ENCODE measurements at places on chromosomes 7 and 10.

GRCh38 chr7:122858320-122858719, 27.9 kb downstream of the CADPS2 start:
- peak; percentile 9 for DNase-seq

- no peak for DNase-seq
These were observed 95.3 kb downstream of the SEC61G start for GRCh38 chr7:54663603-54664234.

DNA sequence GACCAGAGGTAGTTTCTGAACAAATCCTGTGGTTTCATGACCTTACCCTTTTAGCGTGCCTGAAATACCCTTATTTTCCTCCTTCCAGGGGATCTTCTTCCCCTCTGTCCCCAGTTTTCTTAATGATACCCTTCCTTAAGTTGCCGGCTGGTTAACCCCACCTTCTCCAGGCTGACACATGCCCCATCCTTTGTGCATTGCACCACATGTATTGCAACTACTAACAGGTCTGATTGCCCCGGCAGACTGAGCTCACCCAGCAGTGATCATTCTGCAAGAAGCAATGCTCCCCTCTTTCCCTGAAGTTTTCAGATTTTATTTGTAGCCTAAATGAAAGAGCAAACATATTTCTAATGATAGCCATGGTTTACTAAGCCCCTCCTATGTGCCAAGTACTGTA, 108.2 kb downstream of the HIP1 start:
- no peak for DNase-seq

- no peak for DNase-seq
These were observed 30.8 kb upstream of the SAR1A start for GRCh38 chr10:70201105-70201504.

DNA sequence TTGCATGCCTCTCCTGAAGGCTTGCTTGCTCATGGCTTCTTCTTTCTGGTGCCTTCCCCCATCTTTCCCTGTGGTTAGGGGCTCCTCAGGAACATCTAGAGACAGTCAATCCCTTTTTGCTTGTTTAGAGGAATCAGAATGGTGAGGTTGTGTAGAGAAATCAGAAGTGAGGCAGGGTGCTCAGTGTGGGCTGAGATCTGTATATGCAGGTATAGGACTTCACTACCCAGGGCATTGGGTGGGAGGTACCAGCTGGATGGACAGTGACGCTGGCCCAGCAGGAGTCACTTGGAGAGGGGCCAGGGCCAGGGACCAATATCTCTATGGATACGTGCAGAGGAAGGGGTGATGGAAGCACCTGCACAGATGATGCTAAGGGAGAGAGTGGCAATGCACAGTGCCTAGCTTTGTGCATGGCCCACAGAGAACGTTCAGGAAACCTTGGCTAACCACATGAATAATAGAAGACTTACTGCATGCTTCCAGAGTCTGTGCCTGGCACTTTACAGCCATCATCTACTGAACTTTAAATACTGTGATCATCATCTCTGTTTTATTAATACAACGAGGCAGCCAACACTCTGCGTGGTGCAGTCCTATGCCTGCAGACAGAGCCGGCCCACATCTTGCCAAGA, 255.2 kb downstream of the ABCA13 start:
- no peak for DNase-seq

- DNase-seq, result no peak
These were observed 46.7 kb downstream of the PARD3 start for GRCh38 chr10:34768261-34768971.

DNA sequence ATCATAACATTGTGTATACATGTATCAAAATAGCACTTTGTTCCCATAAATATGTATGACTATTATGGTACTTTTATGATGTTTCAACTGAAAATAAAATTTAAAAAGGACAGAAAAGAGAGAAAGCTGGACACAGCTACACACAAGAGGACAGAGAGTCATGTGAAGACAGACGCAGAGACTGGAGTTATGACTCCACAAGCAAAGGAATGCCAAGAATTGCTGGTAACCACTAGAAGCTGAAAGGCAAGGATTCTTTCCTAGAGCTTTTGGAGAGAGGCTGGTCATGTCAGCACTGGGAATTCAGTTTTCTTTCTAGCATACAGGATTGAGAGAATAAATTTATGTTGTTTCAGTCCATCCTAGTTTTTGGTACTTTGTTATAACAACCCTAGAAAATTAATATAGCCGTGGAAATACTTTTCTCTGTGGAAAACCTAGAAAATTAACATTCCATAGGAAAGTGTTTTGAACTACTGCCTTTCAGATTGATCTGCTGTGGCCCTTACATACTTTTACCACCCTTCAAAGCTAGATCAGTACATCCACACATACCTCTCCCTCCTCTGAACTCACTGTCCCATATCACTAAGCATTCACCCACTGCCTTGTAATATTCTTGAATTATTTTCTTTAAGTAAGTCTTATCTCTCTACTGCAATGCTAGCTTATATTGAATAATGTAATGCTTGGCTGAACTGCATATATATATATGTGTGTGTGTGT, 575.3 kb downstream of the IPMK start:
- no peak for DNase-seq
